ENCODE measurements at places on chromosomes 12 and 14.

DNA sequence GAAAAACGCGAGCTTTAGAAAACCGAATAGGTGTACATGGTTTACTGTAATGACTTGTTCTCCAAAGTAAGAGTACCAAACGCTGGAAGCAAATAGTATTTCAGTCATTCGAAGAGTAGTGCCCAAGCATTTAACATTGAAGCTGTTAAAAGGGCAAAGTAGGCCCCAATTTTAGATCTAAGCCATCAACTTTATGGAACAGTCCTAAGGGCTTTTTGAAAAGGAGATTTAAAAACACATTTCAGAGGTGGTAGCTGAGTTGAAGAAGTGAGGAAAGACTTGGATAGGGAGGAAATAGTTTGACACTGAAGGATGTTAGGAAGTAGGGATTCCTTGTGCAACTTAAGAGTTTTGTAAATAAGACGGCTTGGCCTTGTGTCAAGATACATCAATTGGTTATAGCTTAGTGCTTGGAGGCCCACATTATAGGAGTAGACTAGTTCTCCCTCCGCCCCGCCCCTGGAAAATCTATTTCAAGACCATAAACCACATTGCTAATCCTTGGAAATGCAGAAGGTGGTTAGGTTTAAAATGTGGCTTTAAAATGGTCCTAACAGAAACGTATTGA lies 783 bp upstream of the TUBA1B start:
- DNase-seq = no peak

DNA sequence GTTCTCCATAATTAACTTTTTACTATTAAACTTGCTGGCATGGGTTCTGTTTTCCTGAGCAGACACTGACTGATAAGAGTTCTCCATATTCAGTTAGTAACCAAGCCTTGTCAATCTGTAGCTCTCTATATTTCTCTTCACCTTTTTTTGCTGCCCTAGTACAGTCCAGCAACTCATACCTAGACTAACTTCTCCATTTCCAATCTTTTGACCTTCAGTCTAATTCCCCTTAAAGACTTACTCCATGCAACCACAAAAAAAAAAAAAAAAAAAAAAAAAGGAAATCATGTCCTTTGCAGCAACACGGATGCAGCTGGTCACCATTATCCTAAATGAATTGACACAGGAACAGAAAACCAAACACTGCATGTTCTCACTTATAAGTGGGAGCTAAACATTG lies 125.7 kb upstream of the KRAS start:
- DNase-seq = no peak

GRCh38 chr12:47799357-47799955 lies 20.2 kb downstream of the HDAC7 start:
- no peak for DNase-seq

DNA sequence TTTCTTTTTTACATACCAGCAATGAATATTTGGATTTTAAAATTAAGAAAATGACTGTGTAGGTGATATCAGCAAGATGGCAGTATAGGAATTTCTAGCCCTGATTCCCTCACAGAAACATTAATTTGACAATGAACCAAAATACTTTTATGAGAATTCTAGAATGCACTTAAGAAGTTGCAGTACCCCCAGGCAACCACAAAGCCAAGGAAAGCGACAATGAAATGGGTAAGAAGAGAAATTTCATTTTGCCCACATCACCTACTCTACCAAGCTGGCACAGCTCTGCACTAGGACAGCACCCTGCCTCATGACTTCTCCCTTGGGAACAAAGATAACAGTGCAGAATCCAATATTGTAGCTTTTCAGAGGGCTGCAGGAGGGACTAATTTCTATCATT lies 6.6 kb downstream of the OR9K2 start:
- DNase-seq = no peak

DNA sequence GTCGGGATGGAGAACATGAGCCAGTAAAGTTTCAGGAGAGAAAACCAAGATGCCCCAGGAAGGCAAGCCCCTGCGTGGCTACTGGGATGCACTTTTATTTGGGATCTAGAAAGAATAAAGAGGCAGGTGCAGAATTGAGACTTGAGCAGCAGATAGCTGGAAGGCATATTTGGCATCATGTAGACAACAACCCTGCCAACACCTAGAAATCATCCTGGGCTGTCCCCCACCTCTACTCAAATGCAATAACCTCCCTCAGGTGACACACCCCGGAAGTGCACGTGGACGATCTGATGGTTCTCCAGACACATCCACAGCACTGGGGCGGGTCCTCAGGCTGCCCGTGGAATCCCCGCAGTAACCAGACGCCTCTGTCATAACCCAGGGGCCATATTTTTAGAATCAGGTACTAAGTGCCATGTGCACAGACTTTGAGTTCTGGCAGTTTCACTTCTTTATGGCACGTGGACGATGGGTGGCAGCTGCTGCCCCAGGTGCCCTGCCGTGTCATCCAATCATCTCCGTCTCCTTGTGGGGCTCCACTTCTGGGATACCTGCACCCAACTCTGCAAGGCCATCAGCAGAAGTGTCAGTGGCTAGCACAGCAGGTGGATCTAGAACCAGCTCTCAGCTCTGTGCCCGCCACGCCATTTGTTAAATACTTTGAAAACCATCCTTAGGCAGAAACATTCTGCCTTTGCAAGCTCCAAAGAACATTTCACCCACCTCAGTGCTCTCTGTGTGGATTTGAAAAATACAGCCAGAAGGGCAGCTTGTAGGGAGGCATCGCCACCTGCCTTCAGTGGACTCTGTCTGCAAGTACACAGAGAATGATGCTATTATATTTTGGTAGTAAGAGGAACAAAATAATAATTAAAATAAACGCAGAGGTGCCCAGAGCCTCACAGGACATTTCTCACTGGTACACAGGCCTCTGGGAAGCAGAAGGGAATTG lies 771.7 kb upstream of the TMEM132C start:
- no peak for DNase-seq

DNA sequence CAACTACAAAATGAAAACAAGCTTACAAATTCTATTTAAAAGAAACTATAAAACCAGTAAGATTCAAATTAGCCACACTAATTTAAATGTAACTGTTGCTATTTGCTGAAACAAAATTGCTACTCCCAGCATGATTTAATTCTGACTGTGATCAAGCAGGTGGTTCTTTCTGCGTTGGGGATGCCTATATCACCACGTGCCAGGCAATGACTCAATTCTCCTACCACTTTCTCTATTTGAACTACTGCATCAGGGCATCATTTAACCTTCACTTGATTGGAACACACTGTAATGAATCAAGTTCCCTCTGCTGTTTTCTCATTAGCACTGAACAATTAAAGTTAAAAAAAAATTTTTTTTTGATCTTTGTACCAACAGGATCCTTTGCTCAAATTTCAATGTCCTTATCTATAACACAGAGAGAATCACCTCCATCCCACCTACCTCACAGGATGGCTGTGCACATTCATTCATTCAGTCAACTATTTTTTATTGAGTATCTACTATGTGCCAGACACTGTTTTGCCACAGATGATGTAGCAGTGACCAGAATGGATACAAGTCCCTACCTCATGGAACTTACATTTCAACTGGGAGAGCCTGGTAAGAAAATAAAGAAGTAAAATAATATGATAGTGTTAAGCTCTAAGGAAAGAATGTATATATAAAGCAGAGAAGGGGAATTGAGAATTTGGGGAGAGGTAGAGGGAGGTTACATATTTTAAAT lies 8.0 kb upstream of the ACTN1 start:
- DNase-seq = no peak
